ENCODE measurements at places on chromosomes 6 and 20.

DNA sequence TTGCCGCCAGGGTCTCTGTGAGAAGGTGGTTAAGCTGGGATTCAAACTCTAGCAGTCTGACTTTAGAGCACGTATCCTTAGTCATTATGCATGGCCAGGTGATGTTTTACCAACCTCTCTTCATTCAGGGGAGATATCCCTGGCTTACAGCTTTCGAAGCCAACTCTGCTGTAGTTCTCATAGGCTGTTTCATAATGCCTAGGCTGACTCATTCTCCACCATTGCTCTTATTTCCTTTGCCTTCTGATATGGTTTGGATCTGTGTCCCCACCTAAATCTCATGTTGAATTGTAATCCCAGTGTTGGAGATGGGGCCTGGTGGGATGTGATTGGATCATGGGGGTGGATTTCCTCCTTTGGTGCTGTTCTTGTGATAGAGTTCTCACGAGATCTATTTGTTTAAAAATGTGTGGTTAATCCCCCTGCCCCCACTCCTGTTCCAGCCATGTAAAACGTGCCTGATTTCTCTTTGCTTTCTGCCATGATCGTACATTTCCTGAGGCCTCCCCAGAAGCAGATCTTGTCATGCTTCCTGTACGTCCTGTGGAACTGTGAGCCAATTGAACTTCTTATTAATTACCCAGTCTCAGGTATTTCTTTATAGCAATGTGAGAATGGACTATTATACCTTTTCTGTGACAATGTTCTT lies 94.6 kb upstream of the MAN1A1 start:
- DNase-seq: no peak

DNA sequence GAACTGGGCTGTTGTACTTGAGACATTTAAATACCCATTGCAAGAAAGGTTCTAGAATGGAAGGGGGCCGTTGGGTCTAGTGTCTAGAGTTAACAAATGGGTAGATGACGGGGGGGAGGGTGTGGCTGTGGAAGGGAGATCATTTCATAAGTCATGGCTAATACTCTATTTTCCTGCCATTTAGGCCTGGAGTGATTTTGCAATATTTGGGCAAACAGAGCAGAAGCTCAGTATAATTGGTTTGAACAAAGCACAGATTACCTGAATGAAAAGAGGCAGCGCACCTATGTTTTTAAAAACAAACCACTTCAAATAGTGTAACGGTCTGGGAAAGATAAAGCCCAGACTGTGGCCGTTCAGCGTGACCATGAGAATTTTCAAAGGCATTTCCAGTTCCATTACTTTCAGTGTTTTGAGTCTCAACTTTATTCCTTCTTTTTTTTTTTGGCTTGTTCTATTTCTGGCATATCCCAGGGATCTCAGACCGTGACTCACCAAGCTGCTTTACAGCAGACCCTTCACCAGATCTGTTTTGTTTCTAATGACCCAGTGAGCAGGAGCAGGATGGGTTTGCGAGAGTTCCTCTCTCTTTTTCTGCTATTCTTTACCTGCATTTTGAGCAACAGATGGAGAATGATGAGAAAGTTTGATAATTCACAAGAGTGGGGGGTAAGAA lies 73.7 kb downstream of the LYRM2 start:
- no peak for DNase-seq

- no peak for DNase-seq
Observed at GRCh38 chr20:5688431-5688972, 61.7 kb upstream of the SHLD1 start.

GRCh38 chr6:28060405-28060804 lies 20.0 kb upstream of the ZNF165 start:
- no peak for DNase-seq

DNA sequence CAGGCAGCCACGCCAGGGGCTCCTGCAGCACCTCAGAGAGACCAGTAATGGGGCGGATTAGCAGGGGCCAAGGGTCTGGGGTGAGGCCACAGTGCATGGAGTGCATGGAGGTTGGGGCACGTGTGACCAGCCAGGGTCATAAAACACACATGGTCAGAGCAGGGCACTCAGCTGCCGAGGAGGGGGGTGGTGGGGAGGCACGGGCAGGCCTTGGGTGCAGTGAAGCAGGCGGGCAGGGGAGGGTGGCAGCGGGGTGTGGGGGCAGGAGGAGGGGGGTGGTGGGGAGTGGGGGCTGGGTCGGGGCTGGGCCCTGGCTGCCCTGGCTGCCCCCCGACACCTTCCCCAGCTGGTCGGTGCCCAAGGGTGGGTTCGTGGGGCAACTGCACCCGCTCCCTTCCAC lies 23.7 kb upstream of the NTSR1 start:
- DNase-seq: no peak

- no peak for DNase-seq
Observed at GRCh38 chr6:42914546-42914945, 1.3 kb upstream of the PTCRA start.

GRCh38 chr20:36975099-36975818 lies 23.8 kb upstream of the SAMHD1 start:
- DNase-seq: no peak

GRCh38 chr6:93416571-93417420 lies 2.6 kb downstream of the EPHA7 start:
- no peak for DNase-seq

DNA sequence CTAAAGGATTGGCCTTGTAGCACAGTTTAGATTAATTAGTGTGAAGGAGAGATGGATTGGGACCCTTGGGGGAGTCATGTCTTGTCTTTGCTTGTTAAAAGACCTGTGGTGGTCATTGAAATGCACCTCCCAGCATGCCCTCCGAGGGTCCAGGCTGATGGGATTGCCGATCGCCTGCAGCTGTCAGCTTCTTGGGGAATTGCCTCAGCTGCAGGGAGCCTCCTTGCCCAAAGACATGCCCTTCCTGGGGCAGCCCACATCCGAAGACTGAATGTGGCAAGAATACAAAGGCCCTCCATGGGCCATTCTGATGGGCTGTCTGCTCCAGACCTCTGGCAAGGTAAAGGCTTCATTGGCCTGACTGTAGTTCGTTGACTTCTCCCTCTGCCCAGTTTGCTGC lies 150.7 kb downstream of the FARS2 start:
- DNase-seq: no peak

DNA sequence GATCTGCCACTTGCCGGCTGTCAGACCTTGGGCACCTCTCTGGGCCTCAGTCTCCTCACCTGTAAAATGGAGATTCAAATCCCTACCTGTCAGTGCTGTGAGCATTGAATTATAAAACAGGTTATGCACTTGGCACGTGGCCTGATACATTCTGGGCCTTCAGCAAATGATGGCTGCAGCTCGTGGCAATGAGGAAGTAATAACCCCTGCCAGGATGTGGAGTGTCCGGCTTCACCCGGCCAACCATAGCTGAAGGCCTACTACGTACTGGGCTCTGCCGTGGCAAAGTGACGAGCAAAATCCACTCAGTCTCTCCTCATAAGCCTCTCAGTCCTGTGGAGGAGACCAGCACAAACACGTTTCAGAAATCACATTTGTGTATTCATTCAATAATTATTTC lies 10.9 kb upstream of the VSTM2L start:
- DNase-seq: no peak

DNA sequence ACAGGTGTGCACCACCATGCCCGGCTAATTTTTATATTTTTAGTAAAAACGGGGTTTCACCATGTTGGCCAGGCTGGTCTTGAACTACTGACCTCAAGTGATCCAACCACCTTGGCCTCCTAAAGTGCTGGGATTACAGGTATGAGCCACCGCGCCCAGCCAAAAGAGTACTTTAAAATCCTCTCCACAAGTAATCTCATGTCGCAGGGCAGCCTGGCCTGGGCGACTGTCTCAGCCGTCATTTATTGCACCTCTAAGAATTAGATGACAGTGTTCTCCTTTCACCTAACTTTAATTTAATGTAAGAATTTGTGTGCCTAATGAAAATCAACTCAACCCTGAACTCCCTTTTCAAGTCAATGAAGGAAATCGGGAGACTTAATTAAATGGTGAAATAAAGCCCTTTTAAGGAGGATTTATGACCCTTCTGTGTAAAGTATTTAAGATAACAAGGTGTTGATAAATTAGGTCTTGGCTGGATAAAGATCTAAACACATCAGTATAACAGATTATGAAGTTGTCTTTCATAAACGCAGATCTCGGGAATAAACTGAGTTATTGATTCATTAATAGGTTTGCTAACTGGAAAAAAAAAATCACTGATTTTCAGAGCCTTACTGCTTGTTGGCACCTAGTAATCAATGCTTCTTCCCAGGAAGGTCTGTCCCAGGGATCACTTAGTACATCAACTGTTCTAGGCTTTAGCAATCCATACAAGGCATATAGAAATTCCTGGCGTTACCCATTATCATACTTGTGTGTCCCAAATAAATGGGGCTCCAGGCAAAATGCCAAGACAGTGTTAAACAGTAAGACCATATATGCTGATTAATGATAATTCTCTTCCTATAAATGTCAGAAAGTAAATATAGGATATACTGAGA lies 209.3 kb downstream of the GMDS start:
- DNase-seq: no peak

DNA sequence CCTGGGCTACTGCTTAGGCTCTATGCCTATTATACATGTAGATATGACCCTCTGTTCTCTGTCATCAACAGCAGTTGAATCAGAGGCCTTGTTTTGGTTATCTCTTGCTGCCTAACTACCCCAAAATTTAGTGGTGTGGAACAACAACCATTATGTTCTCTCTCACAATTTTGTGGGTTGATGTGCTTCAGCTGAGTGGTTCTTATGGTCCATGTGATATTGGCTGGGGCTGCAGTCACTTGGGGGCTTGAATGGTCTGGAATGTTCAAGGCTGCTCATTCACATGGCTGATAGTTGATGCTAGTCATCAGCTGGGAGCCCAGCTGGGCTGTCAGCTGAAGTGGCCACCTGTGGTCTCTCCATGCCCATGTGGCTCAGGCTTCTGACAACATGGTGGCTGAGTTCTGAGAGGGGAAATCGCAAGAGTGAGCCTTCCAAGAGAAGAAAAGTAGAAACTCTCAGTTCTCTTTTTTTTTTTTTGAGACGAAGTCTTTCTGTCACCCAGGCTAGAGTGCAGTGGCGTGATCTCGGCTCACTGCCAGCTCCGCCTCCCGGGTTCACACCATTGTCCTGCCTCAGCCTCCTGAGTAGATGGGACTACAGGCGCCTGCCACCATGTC lies 47.8 kb downstream of the SHLD1 start:
- DNase-seq: no peak

DNA sequence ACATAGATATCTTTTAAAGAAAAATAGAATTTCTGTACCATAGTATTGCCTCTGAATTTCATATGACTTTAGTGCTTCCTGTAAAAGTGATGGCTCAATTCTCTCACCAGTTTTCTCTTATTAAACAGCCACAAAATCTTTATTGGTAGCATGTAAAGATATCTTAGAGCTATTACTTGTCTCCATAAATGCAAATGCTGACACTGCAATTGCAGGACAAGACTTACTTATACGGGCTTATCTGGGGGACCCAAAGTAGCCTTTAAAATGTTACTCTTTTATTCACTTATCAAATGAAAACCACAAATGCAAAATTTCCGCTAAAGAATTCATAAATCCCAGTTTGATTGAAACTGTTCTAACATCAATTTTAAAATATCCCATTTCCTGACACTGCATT lies 287.1 kb upstream of the SPTLC3 start:
- no peak for DNase-seq

DNA sequence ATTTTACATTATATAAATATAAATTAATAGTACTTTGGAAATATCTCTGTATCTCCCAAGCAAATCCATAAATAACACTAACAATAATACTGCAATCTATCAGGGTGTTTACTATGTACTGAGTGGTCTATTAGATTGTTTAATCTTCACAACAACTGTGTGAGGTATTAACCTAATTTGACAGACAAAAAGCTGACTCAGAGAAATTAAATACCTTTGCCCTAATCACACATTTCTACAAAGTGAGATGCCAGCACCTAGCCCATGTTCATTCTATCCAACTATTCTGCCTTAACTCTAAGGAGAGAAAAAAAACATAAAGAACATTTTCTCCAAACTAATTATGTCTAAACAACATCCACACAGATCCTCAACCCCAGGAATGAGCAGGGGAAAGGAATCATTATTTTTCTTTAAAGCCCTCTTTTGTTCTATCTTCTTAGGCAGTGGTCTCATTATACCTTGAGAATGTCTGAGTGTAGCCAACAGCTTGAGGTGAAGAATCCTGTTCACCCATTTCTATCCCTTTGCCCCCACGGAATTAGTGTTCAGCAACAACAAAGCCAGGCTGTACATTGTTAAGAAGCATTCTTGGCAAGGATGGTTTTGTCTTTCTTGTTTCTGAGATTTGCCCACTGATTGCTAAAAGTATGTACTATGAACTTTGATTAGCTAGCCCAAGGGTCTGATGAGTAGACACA lies 42.7 kb downstream of the PRL start:
- no peak for DNase-seq

DNA sequence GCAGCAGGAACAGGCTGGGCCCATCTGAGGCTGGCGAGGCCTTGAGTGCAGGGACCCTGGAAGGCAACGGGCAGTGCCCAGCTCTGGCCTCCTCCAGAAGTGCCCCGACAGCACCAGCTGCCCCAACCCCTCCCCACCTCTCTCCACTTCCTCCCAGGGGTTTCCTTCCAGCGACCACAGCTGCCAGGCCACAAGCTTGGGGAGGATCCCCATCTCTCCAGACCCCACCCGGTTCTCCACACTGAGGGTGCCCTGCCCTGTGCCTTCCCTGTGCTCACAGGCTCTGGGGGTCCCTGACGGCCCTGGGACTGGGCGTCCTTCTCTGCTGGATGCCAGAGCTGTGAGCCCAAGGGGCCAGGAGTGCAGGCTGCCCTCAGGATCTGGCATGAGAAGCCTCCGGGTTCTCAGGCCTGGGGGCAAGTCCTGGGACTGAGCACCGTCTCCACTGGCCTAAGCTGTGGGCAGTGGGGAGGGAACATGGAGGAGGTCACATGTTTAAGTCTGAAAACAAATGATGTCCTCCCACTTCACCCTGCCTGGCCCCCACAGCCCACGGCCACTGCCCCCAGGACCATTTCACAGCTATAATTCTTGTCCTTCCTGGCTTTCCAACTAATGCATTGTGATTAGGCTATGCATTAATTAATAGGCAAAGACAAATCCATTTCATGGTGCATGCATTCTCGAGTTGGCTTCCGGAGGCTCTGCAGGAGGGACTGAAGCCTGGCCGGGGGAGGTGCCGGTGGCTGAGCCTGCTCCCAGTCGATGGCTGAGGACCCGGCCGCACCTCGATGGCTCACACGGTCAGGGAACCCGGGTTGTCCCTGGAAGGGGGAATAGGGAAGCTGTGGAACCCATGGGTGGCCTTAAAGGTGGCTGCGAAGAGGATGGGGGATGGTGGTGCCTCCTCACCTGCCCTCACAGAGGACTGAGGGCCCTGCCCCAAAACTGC lies 24.4 kb downstream of the BHLHE23 start:
- no peak for DNase-seq

DNA sequence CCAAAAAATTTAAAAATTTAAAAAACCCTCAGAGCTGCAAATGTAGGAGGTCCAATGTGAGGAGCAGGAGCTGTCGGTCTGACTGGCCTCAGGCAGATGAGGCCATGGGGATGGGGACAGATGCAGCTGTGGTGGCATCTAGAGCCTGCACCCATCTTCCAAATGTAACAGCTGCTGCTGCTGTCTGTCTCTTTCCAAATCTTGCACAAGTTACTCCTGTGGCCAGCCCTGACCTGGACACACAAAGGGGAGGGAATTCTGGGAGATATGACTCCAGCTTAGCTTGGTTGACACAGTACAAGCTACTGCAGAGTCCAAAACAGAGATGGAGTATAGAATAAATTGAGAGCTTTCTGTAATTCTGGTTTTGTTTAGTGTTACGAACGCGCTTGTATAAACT lies 115.2 kb downstream of the PRND start:
- DNase-seq: no peak
